ENCODE measurements at places on chromosomes 11 and 22. TPM values are rescaled to one million over a fixed set of nuclear protein-coding genes. Genes with fewer than 3 reads are reported as not detected.

DNA sequence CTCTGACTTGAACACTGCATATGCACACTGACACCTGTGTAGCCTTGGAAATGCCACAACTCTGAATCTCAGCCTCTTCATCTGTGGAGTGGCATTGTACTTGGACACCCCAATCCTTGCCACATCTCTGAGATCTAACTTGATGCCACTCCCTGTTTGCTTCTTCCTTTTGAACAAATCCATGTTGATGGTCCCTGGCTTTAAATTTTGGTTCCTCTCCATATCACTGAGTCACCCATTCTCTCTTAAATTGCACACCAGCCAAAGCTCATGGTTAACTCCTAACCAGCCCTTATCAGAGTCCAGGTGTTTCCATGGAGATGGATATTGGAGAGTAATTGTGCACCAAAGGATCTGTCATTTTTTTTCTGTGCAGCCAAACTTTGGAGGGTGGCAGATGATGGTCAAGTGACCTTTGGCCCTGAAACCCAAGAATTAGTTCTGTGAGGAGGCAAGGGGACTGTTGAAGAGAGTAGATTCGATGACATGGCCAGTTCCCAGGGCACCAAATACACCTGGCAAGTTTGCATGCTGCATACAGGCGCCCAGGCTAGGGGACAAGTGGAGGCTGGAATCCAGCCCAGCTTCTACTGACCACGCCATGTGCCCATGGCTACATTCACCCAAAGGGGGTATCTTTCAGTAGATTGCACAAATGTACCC is 25.1 kb upstream of the PAMR1 start:
- H3K36me3 ChIP-seq: no peaks in the 10 kb centered on the region
- DNase-seq: no peak
- H3K4me1 ChIP-seq: no peaks in the 10 kb centered on the region
- H3K4me3 ChIP-seq: no peak overlapping the region
- H3K27me3 ChIP-seq: no peaks in the 10 kb centered on the region

DNA sequence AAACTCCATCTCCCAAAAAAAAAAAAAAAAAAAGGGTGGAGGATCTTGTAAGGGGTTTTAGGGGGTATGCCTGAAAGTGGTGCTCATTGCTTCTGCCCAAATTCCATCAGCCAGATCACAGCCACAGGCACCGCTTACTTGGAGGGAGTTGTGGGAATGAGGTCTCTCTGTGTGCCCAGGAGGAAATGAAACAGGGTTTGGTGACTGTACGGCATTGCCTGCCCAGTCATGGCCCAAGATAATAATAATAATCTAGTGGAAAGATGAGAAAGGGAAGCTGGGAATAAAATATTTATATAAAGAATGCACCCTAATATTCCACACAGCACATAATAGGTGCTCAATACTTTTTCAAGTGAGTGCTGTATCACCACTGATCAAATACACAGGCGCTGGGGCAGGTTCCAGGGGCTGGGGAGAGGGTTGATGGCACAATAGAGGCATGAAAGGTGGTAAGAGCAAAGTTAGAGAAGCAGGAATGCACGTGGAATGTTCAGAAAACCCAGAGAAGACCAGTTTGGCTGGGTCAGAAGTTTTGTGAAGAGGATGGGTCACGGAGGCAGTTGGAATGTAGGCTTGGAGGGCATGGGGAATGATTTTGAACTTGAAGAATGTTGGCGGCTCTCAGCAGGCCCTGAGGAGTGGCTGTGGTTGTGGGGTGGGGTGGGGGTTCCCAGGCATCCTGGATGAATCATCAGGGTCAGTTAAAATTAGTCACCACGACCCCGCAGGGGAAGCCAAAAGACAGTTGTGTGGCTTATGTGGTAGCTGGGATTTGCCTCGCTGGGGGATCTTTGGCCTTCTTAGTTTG is 12.5 kb upstream of the MB start:
- no peak for DNase-seq
- no peak overlapping the region for H3K27ac ChIP-seq
- no peaks in the 10 kb centered on the region for H3K36me3 ChIP-seq
- H3K4me1 ChIP-seq: peaks cover 22% of the 10 kb centered on the region

GRCh38 chr22:46774253-46774979 is 12.0 kb downstream of the TBC1D22A start:
- H3K4me1 ChIP-seq: peaks cover 80% of the 10 kb centered on the region
- DNase-seq: peak; percentile 34
- no peaks in the 10 kb centered on the region for H3K27me3 ChIP-seq
- H3K36me3 ChIP-seq: no peaks in the 10 kb centered on the region
- H3K4me3 ChIP-seq: peak overlapping the region; percentile 32

- no peaks in the 10 kb centered on the region for H3K4me1 ChIP-seq
- H3K27me3 ChIP-seq: no peaks in the 10 kb centered on the region
- DNase-seq: no peak
- H3K36me3 ChIP-seq: no peaks in the 10 kb centered on the region
Observed at GRCh38 chr11:131600628-131601027, 230.2 kb downstream of the NTM start.

GRCh38 chr11:691710-692590 is 3.1 kb downstream of the DEAF1 start:
- no peak overlapping the region for H3K4me3 ChIP-seq
- no peaks in the 10 kb centered on the region for H3K27me3 ChIP-seq
- peaks cover 24% of the 10 kb centered on the region for H3K36me3 ChIP-seq
- DNase-seq: peak; percentile 21
- peaks cover 49% of the 10 kb centered on the region for H3K4me1 ChIP-seq
- H3K27ac ChIP-seq: no peak overlapping the region

DNA sequence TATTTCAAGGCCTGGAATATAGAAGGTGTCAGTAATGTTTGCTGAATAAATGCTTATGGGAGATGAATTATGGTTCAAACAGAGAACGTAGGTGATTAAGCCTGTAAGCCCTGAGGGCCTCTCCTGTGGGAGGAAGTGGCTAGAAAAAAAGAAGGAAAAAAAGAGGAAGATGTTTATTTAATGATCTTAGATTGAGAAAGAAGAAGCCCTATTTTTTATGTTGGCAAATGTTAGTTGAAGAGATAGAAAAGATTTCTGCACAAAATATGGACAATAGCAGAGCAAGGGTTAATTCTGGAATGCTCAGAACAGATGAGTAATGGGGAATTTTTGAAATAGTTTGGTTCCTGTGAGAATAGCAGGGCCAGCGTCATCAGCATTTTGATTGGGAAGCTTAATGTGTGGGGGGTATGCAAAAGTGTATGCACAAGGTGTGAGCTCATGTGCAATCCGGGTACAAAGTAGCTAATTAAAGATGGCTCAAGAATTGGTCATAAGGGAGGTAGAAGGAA is 95.7 kb downstream of the TEAD1 start:
- H3K36me3 ChIP-seq: no peaks in the 10 kb centered on the region
- no peak overlapping the region for H3K27ac ChIP-seq
- H3K4me1 ChIP-seq: no peaks in the 10 kb centered on the region
- H3K27me3 ChIP-seq: no peaks in the 10 kb centered on the region
- DNase-seq: no peak

DNA sequence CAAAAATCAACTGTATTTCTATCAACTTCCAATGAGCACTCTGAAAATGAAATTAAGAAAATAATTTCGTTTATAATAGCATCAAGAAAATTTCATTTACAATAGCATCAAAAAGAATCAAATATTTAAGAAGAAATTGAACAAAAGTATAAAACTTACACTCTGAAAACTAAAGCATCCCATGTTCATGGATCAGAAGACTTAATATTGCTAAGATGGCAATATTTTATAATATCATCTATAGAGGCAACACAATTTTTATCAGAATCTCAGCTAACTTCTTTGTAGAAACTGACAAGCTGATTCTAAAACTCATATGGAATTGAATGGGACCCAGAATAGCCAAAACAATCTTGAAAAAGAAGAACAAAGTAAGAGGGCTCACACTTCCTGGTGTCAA is 19.9 kb downstream of the NUP160 start:
- H3K27ac ChIP-seq: no peak overlapping the region
- no peaks in the 10 kb centered on the region for H3K27me3 ChIP-seq
- H3K36me3 ChIP-seq: peaks cover 24% of the 10 kb centered on the region
- no peak for DNase-seq
- H3K4me3 ChIP-seq: no peak overlapping the region

- no peaks in the 10 kb centered on the region for H3K27me3 ChIP-seq
- peaks cover 61% of the 10 kb centered on the region for H3K4me1 ChIP-seq
- peak overlapping the region; percentile 31 for H3K27ac ChIP-seq
- DNase-seq: peak; percentile 79
Observed at GRCh38 chr22:37186228-37186996, 1.6 kb downstream of the C1QTNF6 start.

DNA sequence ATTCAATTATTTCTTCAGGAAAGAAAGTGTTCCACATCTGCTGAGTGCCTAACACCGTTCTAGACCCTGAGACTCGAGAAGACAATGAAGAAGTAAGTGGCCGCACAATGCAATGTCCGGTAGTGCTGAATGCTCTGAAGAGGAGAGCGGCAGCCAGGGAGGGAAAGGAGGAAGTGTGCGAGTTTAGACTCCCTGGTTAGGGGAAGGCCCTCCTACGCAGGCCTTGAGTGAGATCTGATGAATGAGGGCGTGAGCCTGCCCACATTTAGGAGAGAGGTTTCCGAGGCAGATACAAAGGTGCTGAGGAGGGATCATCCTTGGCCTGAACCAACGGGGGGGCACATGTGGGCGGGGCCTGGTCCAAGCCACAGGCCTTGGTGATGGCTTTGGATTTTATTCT is 558.6 kb downstream of the NTM start:
- no peak overlapping the region for H3K27ac ChIP-seq
- no peak for DNase-seq
- H3K27me3 ChIP-seq: no peaks in the 10 kb centered on the region
- H3K4me1 ChIP-seq: no peaks in the 10 kb centered on the region
- no peak overlapping the region for H3K4me3 ChIP-seq

DNA sequence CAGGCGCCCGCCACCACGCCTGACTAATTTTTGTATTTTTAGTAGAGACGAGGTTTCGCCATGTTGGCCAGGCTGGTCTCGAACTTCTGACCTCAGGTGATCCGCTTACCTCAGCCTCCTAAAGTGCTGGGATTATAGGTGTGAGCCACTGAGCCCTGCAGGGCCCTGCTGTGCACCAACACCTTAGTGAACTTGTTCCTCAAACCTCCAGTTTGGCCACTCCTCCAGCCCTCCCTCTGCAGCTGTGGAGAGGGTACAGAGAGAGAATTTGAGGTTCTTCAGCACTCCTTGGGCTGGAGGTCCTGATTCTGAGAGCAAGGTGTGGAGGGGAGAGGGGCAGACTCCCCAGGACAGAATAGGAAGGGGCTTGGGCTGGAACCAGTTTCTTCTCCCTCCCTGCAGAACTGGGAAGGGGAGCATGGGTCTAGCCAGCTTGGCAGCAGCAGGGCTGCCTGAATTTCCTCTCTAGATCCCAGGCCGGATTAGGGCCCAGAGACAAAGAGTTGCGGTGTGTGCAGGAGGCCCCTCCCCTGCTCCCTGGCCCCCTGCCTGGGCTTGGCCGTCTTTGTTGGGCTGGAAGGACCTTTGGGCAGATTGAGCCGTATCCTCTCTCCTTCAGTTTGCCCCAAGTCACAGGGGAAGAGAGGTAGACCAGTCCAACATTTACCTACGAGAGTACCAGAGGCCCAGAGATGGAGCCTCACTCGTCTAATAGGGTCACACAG is 2.3 kb upstream of the PEX16 start:
- peaks cover 7% of the 10 kb centered on the region for H3K36me3 ChIP-seq
- DNase-seq: no peak

- no peak overlapping the region for H3K27ac ChIP-seq
- DNase-seq: no peak
- H3K4me1 ChIP-seq: peaks cover 4% of the 10 kb centered on the region
- peak overlapping the region; percentile 64 for H3K4me3 ChIP-seq
- H3K27me3 ChIP-seq: no peaks in the 10 kb centered on the region
Observed at GRCh38 chr11:2791139-2791520, 91.3 kb upstream of the KCNQ1OT1 start.

DNA sequence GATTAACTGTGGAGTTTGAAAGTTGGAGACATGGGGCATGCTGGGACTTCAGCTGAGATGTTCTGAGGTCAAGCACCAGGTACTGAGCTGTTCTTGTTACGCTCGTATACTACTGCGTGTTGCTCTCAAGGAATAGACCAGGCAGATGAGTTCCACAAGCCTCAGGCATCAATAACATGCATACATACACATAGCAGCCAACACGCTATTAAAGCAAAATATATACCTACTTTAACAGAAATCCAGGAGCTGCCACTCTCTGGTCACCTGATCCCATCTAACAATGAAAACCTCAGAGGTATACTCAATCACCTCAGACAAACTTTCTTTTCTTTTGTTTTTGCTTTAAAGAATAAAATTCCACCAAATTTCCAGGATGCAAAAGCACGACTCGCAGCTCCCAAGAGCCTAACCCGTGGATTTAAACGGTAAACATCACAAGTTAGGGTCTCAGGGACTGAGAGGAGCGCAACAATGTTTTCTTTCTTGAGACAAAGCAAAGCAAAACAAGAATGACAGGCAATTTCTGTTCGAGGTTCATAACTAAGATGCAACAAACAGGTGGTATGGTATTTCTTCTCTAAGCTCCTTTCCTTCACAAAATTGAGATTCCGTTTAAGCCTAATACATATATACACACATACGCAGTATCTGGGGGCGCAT is 16.5 kb downstream of the BLID start:
- no peak overlapping the region for H3K4me3 ChIP-seq
- H3K27me3 ChIP-seq: peaks cover 5% of the 10 kb centered on the region
- no peak overlapping the region for H3K27ac ChIP-seq

GRCh38 chr11:63766531-63767235 is 1.9 kb downstream of the ZFTA start:
- no peak overlapping the region for H3K27ac ChIP-seq
- no peak overlapping the region for H3K4me3 ChIP-seq
- H3K36me3 ChIP-seq: no peaks in the 10 kb centered on the region
- DNase-seq: no peak

DNA sequence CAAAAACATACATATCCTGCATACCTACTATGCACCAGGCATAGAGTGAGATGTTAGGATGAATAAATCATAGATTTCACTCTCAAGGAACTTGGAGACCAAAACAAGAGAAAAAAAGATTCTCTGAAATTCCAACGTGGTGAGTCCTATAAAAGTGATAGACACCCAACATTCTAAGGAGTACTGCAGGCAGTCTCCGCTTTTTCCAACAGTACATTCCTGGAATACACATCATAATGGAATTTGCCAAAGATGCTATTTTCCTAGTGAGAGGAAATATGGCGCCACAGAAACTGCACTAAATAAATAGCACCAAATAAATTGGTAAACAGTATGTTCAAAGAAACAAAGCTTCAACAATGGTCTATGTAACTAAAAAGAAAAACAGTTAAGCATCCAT is 6.0 kb downstream of the TMEM123 start:
- peaks cover 66% of the 10 kb centered on the region for H3K4me1 ChIP-seq
- H3K36me3 ChIP-seq: peaks cover 14% of the 10 kb centered on the region
- no peak overlapping the region for H3K4me3 ChIP-seq

The IGLL1 gene
- total RNA-seq: not detected

The MPPED2 gene
- not detected for total RNA-seq

The CD3E gene
- total RNA-seq: 581 TPM

The OSBPL5 gene
- total RNA-seq: 5.2 TPM

The C11orf97 gene
- total RNA-seq: not detected

The RAB30 gene
- 12.3 TPM for total RNA-seq

The TRIM29 gene
- total RNA-seq: not detected

The RPLP2 gene
- 4,870 TPM for total RNA-seq

The OR52A5 gene
- not detected for total RNA-seq

The ARHGAP20 gene
- 0.09 TPM for total RNA-seq

The TRIM48 gene
- not detected for total RNA-seq

The ADORA2A gene
- total RNA-seq: 35.0 TPM

The ABTB2 gene
- 0.39 TPM for total RNA-seq

The NCAPD3 gene
- total RNA-seq: 39.9 TPM

The CD3D gene
- total RNA-seq: 338 TPM

The CAPN5 gene
- 1.6 TPM for total RNA-seq

Data from CD4-positive, alpha-beta memory T cell (primary cell).